CD4-positive, alpha-beta memory T cell (primary cell): ENCODE measurements at places on chromosomes 2 and 18.

- H3K36me3 ChIP-seq: no peaks in the 10 kb centered on the region
- peaks cover 9% of the 10 kb centered on the region for H3K4me1 ChIP-seq
- H3K27me3 ChIP-seq: no peaks in the 10 kb centered on the region
These were observed 540.1 kb downstream of the NRXN1 start for GRCh38 chr2:50491541-50492476.

GRCh38 chr2:96102596-96103186 is 13.7 kb downstream of the ADRA2B start:
- no peak overlapping the region for H3K27ac ChIP-seq
- H3K4me1 ChIP-seq: no peaks in the 10 kb centered on the region
- no peaks in the 10 kb centered on the region for H3K36me3 ChIP-seq
- no peaks in the 10 kb centered on the region for H3K27me3 ChIP-seq

- no peak overlapping the region for H3K4me3 ChIP-seq
- H3K36me3 ChIP-seq: no peaks in the 10 kb centered on the region
- no peak overlapping the region for H3K27ac ChIP-seq
- DNase-seq: no peak
- no peaks in the 10 kb centered on the region for H3K4me1 ChIP-seq
These were observed 48.7 kb upstream of the CD226 start for GRCh38 chr18:69996417-69996816.

GRCh38 chr2:231682603-231683291 is 25.6 kb upstream of the PTMA start:
- no peak overlapping the region for H3K27ac ChIP-seq
- no peak overlapping the region for H3K4me3 ChIP-seq
- no peaks in the 10 kb centered on the region for H3K36me3 ChIP-seq
- H3K4me1 ChIP-seq: no peaks in the 10 kb centered on the region
- H3K27me3 ChIP-seq: peaks cover 3% of the 10 kb centered on the region
- no peak for DNase-seq

DNA sequence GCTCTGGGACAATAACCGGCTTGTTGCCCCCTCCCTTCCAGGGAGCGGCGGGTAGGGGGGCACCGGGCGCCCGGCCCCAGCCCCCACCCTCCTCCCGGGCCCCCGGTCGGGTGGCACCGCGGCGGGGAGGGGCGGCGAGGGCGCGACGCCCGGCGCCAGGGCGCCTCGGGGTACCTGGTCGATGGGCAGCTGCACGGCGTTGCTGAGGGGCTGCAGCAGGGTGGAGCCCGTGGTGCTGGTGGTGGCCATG is 193 bp downstream of the MBOAT2 start:
- H3K27me3 ChIP-seq: no peaks in the 10 kb centered on the region
- DNase-seq: no peak
- no peak overlapping the region for H3K27ac ChIP-seq

GRCh38 chr2:105736145-105736544 is 8.6 kb upstream of the NCK2 start:
- H3K27ac ChIP-seq: no peak overlapping the region
- H3K4me1 ChIP-seq: peaks cover 75% of the 10 kb centered on the region
- no peak overlapping the region for H3K4me3 ChIP-seq
- no peak for DNase-seq

DNA sequence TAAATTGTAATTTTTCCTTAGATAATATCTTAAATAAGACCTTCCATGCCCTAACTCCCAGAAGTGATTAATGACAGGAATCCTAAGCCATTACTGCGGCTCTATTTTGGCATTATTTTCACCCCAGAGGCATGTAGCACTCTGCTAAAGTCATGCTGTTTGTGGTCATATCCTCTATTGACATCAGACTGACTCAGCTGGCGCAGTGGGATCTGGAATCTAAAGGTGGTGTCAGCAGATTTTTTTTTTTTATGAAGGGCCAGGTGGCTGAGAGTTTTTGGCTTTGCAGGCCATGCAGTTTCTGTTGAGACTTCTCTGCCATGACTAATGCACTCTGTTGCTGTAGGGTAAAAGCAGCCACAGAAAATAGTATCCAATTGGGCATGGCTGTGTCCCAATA is 64.1 kb upstream of the ACVR1C start:
- no peaks in the 10 kb centered on the region for H3K36me3 ChIP-seq
- H3K27me3 ChIP-seq: no peaks in the 10 kb centered on the region
- no peak overlapping the region for H3K27ac ChIP-seq
- H3K4me1 ChIP-seq: no peaks in the 10 kb centered on the region
- H3K4me3 ChIP-seq: no peak overlapping the region

GRCh38 chr2:229514273-229514895 is 200.0 kb downstream of the DNER start:
- no peak for DNase-seq
- no peak overlapping the region for H3K27ac ChIP-seq
- no peaks in the 10 kb centered on the region for H3K36me3 ChIP-seq
- H3K27me3 ChIP-seq: no peaks in the 10 kb centered on the region
- no peak overlapping the region for H3K4me3 ChIP-seq

- no peak for DNase-seq
- H3K27ac ChIP-seq: no peak overlapping the region
- no peaks in the 10 kb centered on the region for H3K4me1 ChIP-seq
- H3K36me3 ChIP-seq: peaks cover 18% of the 10 kb centered on the region
- no peaks in the 10 kb centered on the region for H3K27me3 ChIP-seq
These were observed 50.0 kb downstream of the ESCO1 start for GRCh38 chr18:21550510-21550970.

GRCh38 chr18:31274931-31275330 is 43.0 kb upstream of the DSG1 start:
- DNase-seq: no peak
- no peaks in the 10 kb centered on the region for H3K4me1 ChIP-seq
- H3K27me3 ChIP-seq: no peaks in the 10 kb centered on the region
- H3K27ac ChIP-seq: no peak overlapping the region
- H3K4me3 ChIP-seq: no peak overlapping the region
- no peaks in the 10 kb centered on the region for H3K36me3 ChIP-seq

DNA sequence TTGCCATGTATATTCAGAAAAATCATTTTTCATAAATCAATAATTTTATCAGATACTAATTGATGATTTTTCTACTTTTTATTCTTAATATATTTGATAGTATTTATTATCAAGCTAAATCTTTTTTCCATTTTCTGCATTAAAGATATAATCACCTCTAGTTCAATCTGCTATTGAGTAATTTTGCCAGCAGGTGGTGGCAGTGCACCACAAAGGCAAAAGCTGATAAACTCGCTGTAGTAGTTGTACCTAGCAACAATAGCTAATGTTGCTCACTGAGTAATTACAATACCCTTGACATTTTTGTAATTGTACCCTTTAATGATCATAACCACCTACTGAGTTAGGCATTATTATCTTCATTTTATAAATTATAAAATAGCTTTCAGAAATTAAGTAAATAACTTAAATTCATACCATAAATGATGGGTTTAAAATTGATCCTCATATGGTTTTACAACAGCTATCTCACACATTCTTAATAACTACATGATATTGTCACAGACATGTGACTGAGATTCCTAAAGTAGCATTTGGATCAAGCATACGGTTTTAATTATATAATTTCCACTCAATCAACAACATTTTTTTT is 52.0 kb upstream of the CALCRL start:
- no peak overlapping the region for H3K4me3 ChIP-seq
- H3K4me1 ChIP-seq: no peaks in the 10 kb centered on the region
- H3K27me3 ChIP-seq: no peaks in the 10 kb centered on the region

DNA sequence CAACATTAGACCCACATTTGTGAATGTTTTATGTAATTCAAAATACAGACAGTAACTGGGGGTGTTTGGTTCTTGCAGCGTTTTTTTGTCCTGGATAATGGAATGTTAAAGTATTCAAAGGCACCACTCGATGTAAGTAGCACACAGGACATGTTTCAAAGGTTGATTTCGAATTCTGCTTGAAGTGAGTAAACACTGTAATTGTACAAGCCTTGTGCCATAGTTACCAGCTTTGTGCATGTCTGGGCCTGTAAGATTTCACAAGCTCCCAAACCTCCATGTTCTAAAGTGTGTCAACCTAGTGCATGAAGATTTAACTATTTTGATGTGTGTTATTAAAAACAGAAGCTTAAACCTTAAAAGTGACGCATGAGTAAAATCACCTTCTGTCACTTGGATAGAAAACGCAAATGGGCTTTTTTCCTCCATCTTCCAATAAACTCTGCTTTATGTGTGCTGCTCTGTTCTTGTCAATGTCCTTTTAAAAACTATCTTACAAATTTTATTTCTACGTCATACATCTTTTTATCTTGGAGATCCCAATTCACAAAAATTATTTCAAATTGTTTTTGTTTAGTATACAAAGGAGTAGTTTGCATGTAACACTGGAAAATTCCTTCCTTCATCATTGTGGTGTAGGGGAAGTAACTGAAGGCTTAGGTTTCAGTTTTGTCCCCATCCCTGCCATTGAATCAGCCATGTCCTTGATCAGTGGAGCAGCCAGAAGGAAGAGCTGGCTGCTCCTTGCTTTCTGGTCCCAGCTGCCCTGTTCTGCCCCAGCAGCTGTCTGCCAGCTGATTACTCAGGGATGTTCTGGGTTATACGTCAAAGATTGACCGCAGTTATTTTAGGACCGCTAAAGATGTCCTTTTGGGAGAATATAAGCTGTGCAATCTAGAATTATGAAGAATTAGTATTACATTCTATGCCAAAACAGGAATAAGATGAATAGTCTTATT is 119.2 kb downstream of the PRKRA start:
- H3K36me3 ChIP-seq: no peaks in the 10 kb centered on the region
- peaks cover 5% of the 10 kb centered on the region for H3K27me3 ChIP-seq
- H3K27ac ChIP-seq: no peak overlapping the region
- no peaks in the 10 kb centered on the region for H3K4me1 ChIP-seq
